ENCODE measurements at places on chromosomes 1 and 21.

DNA sequence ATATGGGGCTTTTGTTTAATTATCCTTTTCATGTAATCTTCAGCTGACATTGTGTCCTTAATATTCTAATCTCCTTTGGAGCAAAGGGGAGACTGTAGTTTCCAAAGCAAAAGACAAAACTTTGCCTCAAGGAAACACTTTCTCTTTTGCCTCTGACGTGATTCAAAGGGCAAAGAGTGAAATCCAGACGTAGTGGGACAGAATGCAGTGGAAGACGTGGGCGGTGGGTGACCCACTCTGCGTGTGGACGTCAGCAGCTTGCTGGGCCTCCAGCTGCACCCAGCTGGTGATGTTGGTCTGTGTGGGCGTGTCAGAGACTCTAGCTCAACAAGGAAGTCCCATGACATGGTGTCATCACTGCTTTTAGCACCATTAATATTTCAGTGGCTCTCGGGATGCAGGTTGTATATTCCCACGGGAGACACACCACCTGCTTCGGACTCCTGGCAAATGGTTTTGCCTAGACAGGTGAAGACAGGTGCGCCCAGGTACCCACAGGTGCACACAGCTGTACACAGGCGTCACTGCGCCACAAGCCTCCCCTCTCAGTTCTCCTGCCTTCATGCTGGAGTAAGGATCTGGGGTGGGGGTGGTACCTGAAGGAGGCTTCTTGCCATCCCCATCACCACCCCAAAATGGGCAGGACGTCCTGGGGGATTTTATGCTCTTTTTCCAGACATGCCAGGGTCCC, 292.1 kb upstream of the VAMP3 start:
- DNase-seq, result no peak

GRCh38 chr1:114152508-114153260, 985 bp downstream of the SYT6 start:
- DNase-seq, result no peak

- DNase-seq, result no peak
These were observed 4.1 kb downstream of the CDC42BPA start for GRCh38 chr1:227314014-227314848.

DNA sequence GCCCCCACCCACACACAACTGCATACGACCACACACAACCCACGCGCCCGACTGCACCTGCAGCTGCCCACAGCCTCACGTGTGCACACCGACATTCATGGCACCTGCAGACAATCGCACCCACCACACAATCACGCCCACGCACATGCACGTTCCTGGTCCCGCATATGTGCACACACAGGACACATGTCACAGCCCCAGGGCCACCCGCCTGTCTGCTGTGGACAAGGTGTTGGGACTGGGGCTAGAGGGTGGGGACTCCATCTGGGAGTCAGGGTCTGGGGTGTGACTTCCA, 56.4 kb downstream of the ARHGEF16 start:
- no peak for DNase-seq

DNA sequence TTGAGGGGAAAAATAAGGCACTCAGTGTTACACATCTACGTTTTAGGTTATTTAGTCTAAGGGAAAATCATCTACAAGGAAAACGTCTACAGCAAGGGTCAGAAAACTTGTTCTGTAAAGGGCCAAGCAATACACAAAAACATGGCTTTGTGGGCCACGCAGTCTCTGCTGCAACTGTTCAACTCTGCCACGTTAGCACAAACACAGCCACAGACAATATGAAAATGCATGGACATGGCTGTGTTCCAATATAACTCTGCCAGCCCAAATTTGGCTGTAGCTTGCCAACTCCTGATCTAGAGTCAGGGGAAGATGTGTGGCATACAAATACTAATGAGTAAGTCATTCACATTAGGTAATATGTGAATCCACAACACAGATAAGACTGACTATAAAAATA, 40.7 kb downstream of the COA6 start:
- DNase-seq, result no peak

GRCh38 chr21:27513016-27513415, 546.1 kb upstream of the ADAMTS5 start:
- DNase-seq, result no peak

GRCh38 chr1:97905141-97905940, 15.5 kb downstream of the DPYD start:
- DNase-seq, result no peak

DNA sequence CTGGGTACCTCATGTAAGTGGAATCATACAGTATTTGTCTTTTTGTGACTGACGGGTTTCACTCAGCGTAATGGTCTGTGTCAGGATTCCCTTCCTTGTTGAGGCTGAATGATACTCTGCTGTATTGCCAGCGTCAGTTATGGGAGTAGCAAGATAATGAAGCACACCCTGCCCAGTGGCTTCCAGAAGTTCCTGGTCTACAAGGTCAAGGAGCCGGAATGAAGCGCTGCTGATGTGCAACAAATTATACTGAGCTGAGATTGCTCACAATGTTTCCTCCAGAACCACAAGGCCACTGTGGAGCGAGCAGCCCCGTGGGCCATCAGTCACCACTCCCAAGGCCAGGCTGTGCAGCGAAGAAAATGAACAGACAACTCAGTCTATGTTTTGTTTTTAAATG, 24.0 kb upstream of the TDRD10 start:
- DNase-seq, result no peak

DNA sequence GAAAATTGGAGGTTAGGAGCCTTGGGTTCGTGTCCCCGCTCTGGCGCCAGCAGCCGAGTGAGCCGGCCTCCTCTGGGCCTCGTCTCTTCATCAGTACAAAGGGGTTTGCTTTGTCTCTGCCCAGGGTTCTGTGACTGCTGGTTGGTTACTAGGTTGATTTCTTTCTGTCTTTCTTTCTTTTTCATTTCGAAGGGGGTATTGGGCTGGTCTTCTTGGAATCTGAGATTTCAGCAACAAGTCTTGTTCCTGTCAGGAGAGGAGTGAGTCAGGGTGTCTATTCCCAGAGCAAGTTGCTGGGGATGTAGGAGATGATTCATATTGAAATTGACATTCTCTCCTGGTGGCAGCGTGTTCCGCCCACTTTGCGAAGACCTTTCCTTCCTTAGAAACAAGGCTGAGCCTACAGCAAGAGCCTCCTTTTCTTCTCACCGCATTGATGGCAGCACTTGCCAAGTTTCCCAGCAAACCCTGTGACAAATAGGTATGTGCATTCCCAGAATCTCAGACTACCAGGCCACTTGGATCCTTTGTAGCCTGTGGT, 79.2 kb downstream of the MAN1C1 start:
- DNase-seq, result no peak

GRCh38 chr1:61645476-61645875, 79.5 kb downstream of the TM2D1 start:
- DNase-seq, result no peak

DNA sequence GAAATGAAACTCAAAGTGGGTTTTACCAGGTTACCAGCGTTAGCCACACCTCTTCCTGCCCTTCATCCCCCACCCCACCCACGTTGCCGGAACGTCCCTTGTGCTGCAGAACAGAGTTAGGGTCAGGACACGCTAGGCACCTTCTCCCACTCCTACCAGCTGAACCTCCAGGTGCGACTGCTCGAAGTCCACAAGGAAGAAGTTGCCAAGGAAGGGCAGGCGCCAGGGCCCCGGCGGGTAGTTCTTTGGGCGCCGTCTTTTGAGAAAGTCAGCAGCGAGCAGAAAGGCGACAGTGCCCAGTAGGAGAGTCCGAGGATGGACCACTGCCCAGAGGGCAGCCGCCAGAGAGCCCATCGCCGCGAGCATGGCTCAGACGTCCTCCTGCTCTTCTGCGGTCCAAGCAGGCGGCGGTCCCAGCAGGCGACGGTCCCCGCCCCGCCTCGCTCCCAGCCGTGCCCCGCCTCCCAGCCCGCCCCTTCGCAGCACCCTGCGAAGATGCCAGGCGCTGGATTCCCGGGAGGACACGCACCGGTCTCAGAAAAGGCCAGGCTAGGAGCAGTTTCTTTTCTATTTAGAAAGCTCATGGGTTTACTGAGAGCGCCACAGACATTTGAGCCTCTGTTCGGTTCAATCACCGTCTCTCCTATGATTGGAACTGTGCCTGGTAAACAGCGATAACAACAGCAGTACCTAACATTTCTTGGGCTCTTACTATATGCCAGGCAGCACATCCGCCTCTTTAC, at the start of gene CYP2J2:
TSS of gene CYP2J2 (minus strand) at position 393 of the 743 bp plus-strand sequence. CDS start at position 366, 27 bp downstream.
- DNase-seq, result no peak

DNA sequence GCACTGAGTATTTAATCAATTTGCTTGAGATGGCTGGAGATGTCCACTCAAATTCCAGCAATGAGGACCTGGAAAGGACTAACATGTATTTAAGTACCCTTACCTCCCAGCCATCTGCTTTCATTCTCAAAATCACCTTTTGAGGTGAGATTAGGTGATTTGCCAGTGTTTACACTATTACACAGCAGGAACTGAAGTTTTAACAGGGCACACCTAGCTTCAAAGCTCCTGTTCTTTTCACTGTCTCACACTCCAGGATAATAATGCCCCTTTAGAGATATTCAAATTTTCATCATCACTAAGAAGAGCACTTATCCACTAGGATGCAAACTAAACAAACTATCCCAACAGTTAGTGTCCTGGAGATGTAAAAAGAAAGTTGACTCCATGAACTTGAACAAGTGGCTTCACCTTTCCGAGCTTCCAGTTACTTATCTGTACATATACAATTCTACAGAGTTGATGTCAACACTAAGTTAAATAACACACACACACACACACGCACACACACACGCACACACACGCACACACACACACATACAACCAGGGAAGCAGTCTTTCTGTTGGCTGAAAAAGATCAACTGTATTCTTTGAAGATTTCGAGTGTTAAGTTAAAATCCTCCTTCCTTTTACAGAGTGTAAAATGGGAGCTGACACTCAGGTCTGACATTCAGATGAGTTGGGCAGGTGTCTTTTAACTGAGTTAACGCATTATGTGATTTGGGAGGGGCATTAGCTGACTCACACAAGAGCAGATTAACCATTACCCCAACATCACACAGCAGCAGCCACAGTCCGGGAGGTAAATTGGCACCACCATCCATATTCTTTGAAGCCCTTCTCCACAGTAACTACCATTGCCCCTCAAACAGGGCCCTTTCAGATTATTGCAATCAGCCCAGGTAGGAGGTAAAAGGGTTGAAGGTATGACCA, 15.5 kb upstream of the JAK1 start:
- no peak for DNase-seq

DNA sequence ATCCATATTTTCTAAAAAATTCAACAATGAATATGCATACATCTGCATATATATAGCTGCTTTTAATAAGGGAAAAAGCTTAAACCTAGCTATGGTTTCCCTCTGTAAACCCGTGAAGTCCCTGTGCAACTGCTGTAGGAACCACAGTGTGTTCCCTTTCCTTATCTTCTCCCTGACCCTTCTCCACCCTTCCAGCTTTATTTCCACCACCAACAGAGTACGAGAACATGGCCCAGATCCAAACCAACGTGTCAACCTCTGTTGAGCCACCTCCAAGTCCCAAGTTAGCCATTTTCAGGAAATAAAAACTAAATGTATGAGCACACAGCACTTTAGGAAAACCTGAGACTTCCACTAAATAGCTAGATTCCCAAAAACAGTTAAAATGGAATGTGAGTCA, 20.3 kb downstream of the SUSD4 start:
- no peak for DNase-seq

- no peak for DNase-seq
These were observed 610 bp downstream of the COL6A2 start for GRCh38 chr21:46098303-46099141.

DNA sequence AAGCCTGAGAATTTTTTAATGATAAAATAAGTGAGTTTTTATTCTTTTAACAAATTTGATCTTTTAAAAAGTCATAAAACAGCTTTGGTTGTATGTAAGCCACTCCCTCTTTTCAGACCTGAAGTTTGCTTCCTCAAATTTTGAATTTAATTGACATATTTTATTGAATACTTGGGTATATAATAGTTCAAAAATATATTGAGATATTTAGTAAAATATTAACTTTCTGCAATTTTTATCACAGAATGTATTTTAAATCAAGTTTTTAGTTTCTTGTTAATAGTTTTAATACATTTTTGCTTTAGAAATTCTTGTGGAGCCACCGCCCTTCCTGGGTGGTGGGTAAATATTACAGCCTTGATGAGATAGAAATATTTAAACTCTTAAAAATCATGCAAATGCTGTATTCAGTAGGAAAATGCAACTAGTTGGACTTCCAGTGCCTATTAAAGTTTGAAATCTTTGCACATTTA, 867 bp downstream of the PTPRC start:
- no peak for DNase-seq

DNA sequence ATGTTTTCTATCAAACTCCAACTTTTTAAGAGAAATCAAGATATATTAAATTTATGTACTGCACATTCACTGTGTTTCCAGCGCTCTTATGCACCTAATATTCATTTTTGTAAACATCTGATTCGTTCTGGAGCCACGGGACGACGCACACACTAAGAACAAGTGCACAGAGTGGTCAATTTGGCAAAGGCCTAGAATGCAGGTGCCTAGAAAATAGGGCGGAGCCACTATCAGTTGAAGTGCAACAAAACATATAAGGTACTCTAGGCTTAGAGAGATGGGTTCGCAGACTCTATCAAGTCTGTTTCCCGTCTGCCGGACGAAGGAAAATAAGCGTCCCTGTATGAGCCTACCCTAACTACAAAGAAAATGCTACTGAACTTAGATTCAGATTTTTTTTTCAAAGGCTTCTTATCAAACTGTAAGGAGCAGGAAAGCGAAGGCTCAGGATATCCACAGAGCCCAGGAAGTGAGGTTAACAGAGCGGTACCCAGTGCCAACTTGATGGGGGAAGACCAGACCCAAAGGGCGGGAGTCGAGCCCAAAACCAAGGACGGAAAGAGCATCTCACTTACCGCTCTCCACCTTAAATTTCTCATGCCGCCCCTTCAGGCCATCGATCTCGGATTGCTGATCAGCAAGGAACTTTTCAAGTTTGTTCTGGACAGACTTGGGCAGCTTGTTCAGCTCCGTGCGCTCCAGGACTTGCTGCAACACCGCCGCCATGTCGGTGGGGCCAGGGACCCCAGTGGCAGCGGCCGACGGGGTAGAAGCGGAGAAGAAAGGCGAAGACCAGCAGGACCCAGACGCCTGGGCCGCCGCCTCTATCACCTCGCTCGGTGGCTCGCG, 526 bp downstream of the TPR start:
- no peak for DNase-seq

DNA sequence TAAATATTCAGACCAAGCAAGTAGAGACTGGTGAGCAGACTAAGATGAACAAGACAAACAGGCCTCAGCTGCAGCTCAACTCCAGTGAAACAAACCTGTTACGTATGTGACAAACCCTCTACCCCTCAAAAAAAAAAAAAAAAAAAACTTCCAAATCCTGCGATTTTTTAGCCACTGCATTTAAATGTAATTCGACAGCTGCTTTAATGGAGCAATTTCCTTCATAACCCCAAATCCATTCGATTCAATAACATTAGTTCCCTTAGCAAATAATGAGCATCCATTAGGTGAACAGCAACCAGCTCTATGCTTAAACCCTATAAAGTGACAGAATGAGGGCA, 31.1 kb downstream of the SIPA1L2 start:
- DNase-seq, result no peak

- DNase-seq, result no peak
These were observed at the start of gene PKP1 for GRCh38 chr1:201282931-201283829. Gene PKP1, plus strand, starts transcription at chr1:201283506. Its CDS starts 197 bp downstream, at chr1:201283703.

- DNase-seq, result no peak
These were observed 17.6 kb downstream of the ACADM start for GRCh38 chr1:75742047-75742625.
